Endodermal cell (in vitro differentiated cells): ENCODE measurements at places on chromosomes 16 and 17. TPM values are rescaled to one million over a fixed set of nuclear protein-coding genes. Genes with fewer than 3 reads are reported as not detected.

SNAI3 gene
- total RNA-seq: 2.1 and 2.5 TPM in 2 replicates

- no peak for DNase-seq
- H3K27me3 ChIP-seq: no peaks in the 10 kb centered on the region
- no peaks in the 10 kb centered on the region for H3K36me3 ChIP-seq
- H3K4me3 ChIP-seq: no peak overlapping the region
- no peaks in the 10 kb centered on the region for H3K4me1 ChIP-seq
- no peak overlapping the region for H3K27ac ChIP-seq
These were observed 128.8 kb downstream of the FOXL1 start for GRCh38 chr16:86707171-86707570.

DNA sequence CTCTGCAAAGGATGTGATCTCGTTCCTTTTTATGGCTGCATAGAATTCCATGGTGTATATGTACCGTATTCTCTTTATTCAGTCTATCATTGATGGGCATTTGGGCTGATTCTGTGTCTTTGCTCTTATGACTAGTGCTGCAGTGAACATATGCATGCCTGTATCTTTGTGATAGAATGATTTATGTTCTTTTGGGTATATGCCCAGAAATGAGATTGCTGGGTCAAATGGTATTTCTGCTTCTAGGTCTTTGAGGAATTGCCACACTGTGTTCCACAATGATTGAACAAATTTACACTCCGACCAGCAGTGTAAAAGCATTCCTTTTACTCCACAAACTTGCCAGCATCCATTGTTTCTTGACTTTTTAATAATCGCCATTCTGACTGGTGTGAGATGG lies 60.2 kb upstream of the ADORA2B start:
- no peak for DNase-seq
- H3K27ac ChIP-seq: no peak overlapping the region
- no peaks in the 10 kb centered on the region for H3K27me3 ChIP-seq
- no peak overlapping the region for H3K4me3 ChIP-seq
- H3K36me3 ChIP-seq: no peaks in the 10 kb centered on the region

GRCh38 chr17:68600067-68600930 lies 868 bp downstream of the FAM20A start:
- peak; percentile 92 for DNase-seq
- H3K4me1 ChIP-seq: peaks cover 5% of the 10 kb centered on the region
- H3K27ac ChIP-seq: no peak overlapping the region
- H3K27me3 ChIP-seq: peaks cover 5% of the 10 kb centered on the region

DNA sequence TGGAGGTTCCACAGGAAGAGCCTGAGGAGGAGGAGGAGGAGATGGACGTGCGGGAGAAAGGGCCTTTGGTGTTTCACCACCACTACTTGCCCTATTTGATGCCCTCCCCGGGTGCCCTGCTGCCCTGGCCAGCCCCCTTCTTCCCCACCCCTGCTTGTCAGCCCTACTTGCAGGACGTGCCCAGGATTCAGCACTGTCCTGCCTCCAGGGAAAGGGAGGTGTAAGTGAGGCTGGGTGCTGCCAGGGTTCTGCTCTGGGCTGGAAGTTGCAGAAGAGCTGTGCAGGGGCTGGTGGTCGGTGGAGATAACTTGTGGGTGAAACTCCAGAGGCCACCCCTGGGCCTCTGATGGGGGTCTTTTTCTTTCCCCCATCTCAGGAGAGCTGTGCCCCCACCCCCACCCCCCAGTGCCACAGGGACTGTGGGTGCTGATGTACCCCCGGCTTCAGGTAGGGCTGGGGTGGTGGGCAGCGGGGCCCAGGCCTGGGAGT lies 3.0 kb downstream of the PRR29 start:
- no peaks in the 10 kb centered on the region for H3K36me3 ChIP-seq
- no peak overlapping the region for H3K27ac ChIP-seq

DNA sequence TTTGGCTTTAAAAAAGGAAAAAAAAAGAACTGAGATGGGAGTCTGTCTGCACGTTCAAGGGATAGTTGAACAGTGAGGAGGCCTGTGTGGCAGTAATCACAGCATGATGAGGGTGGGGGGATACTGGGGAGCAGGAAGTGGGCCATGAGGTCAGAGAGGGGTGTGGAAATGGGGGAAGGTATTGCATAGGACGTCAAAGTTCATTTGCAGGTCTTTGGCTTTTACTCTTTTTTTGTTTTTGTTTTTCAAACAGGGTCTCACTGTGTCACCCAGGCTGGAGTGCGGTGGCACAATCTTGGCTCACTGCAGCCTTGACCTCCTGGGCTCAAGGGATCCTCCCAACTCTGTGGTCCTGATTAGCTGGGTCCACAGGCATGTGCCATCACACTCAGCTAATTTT lies 19.0 kb downstream of the WWP2 start:
- peaks cover 2% of the 10 kb centered on the region for H3K36me3 ChIP-seq
- no peak for DNase-seq
- H3K27me3 ChIP-seq: no peaks in the 10 kb centered on the region
- no peak overlapping the region for H3K4me3 ChIP-seq
- H3K27ac ChIP-seq: no peak overlapping the region

GRCh38 chr17:74062234-74062633 lies 141.2 kb upstream of the RPL38 start:
- H3K36me3 ChIP-seq: no peaks in the 10 kb centered on the region
- peak; percentile 44 for DNase-seq
- H3K4me3 ChIP-seq: no peak overlapping the region
- H3K27ac ChIP-seq: no peak overlapping the region
- H3K27me3 ChIP-seq: no peaks in the 10 kb centered on the region

TRPV3 gene
- 4.6 and 6.2 TPM in 2 replicates for total RNA-seq
